ENCODE measurements at places on chromosomes 5 and 9. TPM values are rescaled to one million over a fixed set of nuclear protein-coding genes. Genes with fewer than 3 reads are reported as not detected.

NFIB gene
- total RNA-seq, result 9.4 TPM

DNA sequence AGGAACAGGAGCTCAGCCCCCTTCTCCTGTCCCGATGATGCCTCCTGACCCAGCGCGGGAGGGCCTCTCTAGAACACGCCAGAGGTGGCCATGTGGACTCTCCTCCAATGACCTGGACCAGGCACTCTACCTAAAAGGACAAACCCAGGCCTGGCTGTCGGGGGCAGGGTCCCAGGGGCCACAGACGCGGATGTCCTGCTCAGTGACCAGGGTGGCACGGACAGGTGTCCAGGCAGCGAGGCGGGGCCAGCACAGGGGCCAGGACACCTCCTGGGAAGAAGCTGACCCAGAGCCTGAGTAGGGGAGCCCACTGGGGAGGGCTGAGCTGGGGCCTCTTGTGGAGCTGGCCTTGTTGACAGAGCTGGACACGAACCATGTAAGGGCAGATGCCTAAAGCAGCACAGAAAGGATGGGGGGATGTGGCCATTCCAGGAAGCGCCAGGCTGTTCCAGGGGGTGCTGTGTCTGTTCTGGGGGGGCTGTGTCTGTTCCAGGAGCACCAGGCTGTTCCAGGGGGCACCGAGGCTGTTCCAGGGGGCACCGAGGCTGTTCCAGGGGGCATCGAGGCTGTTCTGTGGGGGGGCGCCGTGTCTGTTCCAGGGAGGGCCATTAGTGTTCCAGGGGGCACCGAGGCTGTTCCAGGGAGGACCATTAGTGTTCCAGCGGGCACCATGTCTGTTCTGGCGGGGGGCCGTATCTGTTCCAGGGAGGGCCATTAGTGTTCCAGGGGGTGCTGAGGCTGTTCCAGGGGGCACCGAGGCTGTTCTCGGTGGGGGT lies 30.5 kb downstream of the EXD3 start:
- peaks cover 6% of the 10 kb centered on the region for H3K4me1 ChIP-seq
- H3K27me3 ChIP-seq, result no peaks in the 10 kb centered on the region

- H3K4me1 ChIP-seq, result no peaks in the 10 kb centered on the region
- no peak overlapping the region for H3K27ac ChIP-seq
- H3K4me3 ChIP-seq, result no peak overlapping the region
- H3K27me3 ChIP-seq, result no peaks in the 10 kb centered on the region
- DNase-seq, result peak; percentile 16
Measured at GRCh38 chr9:112271466-112272098, 61.8 kb downstream of the PTBP3 start.

- H3K27ac ChIP-seq, result no peak overlapping the region
- no peak overlapping the region for H3K4me3 ChIP-seq
- no peak for DNase-seq
Measured at GRCh38 chr5:37730896-37731455, 108.9 kb downstream of the GDNF start.

GRCh38 chr5:84017523-84018172 lies 297.0 kb upstream of the HAPLN1 start:
- H3K27ac ChIP-seq, result no peak overlapping the region
- peak; percentile 27 for DNase-seq
- H3K36me3 ChIP-seq, result no peaks in the 10 kb centered on the region
